ENCODE measurements at places on chromosomes 11 and 22.

DNA sequence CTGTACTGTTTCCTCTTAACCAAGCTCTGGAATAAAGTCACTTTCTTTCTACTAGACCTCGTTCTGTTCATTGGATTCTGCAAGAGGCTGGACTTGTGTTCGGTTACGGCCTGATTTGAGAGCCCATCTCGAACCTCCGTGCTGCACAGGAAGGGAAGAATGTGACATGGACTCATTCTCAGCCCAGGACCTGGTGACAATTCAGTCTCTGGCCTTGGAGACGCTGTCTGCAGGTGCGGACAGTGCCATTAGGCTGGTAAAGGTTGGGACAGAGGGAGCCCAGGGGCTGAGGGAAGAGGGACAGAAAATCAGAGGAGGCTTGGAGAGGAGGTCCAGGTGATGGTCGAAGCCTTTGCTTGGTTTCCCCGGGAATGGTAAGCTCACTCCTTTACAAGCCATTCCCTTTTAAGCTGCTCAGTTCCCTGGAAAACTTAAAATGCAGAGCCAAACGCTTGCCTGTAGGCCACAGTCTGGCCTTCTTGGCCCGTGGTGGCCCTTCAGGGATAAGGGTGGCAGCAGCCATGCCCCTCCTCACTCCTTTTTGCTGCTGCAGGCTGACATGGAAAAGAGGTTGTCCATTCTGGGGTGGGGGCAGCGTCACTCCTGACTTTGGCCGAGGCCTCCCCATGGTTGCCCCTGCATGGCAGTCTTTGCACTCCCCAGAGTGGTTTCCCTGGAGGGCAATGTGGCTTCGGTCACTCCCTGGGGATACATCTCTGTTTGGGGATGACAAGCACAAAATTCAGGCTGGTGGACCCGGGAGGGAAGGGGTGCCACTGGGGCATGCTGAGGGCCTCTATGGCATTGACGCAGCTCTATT lies 52.3 kb downstream of the SHISAL1 start:
- DNase-seq: no peak

GRCh38 chr22:48579928-48580309 lies 1247.8 kb downstream of the BRD1 start:
- DNase-seq: no peak

DNA sequence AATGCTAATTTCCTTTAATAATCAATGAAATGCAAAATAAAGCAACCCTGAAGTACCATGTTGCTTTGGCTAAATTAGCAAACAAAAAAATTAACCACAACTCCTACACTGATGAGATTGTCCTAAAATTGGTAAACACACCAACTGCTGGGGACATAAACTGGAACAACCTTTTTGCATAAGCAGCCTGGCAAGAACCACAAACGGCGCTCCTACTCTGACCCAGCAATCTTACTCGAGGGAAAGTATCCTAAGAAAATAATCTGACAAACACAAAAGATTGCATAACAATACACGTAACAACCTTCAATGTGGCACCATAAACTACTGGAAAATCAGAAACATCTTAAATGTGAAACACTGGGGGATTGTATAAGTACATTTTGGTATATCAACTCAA lies 189.8 kb upstream of the PITPNB start:
- DNase-seq: no peak

- DNase-seq: no peak
Observed at GRCh38 chr11:13019313-13019712, 10.2 kb downstream of the RASSF10 start.

GRCh38 chr11:129866311-129866710 lies 29.1 kb downstream of the NFRKB start:
- DNase-seq: no peak

- DNase-seq: no peak
Observed at GRCh38 chr22:29306175-29306834, at the start of gene GAS2L1. Gene GAS2L1, plus strand, starts transcription at chr22:29306650. Its CDS starts 1,456 bp downstream, at chr22:29308106.

GRCh38 chr11:121472312-121472711 lies 19.5 kb upstream of the SORL1-AS1 start:
- no peak for DNase-seq

- no peak for DNase-seq
Observed at GRCh38 chr22:28817919-28818859, 17.8 kb upstream of the XBP1 start.
